Mucosa of gallbladder (tissue), 1 donor: ENCODE measurements at places on chromosomes 1 and 21. TPM values are rescaled to one million over a fixed set of nuclear protein-coding genes. Genes with fewer than 3 reads are reported as not detected.

DNA sequence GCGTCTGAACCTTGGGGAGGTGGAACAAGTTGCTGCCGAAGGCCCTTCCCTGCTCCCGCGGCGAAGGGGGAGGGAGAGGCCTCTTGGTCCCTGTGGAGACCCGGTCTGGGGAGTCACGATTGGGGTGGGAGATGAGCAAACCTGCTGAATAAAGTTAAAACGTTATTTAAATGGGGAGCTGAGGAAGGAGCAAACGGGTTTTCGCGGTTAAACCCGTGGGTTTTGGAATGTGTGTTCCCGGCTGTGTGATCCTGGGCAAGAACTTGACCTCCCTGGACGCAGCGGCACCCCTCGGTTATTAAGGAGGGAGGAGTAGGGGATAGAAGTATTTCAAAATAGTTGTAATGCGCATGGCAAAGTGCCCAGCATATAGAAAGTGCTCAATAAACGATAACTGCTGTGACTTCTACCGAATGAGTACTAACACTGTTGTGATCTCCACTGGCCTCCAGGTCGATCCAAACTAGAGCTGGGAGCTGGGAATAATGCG is 3.4 kb downstream of the FAM110D start:
- DNase-seq, result no peak

EPHB2 gene
- total RNA-seq, result 3.7 TPM

DNA sequence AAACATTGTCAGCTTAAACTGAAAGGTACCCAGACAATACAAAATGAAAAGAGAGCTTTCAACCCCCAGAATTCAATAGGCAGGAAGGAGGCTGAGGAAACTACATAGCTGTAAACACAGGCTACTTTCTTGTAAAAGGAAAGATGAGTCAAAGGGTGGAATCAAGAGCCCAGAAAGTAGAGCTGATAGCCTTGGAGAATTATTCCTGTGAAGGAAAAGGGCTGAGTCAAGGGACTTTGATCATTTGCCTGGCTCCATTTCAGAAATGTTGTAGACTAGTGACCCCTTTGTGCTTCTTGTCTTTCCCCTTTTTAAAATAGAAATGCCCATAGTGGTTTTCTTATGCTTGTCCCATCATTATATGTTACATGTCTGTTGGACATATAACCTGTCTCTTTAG is 597.6 kb downstream of the ADGRL2 start:
- DNase-seq, result no peak

DNA sequence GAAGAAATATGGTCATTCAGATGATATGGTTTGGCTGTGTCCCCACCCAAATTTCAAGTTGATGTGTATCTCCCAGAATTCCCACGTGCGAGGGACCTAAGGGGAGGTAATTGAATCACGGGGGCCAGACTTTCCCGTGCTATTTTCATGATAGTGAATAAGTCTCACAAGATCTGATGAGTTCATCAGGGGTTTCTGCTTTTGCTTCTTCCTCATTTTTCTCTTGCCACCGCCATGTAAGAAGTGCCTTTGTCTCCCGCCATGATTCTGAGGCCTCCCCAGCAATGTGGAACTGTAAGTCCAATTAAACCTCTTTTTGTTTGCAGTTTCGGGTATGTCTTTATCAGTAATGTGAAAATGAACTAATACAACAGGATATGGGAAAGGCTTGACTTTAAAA is 1.4 kb upstream of the DPM3 start:
- no peak for DNase-seq

DNA sequence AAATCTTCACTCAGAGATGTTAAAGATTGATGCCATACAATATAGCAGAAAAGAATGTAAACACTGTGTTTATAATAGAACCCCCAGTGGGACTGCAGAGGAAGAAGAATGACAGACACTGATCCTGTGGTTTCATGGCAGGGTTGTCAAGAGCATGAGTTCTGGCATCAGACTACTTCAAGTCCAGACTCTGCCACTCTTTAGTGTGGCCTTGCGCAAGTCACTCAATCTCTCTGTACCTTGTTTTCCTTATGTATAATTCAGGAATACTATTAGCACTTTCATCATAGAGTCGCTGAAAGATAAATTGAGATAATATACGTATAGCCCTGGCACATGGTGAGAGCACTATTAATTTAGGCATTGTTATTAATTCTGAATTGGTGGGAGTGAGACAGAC is 38.5 kb upstream of the BCL9 start:
- no peak for DNase-seq
